ENCODE measurements at places on chromosomes 2 and 18.

- DNase-seq, result no peak
Measured at GRCh38 chr2:80068038-80068731, 236.4 kb downstream of the LRRTM1 start.

DNA sequence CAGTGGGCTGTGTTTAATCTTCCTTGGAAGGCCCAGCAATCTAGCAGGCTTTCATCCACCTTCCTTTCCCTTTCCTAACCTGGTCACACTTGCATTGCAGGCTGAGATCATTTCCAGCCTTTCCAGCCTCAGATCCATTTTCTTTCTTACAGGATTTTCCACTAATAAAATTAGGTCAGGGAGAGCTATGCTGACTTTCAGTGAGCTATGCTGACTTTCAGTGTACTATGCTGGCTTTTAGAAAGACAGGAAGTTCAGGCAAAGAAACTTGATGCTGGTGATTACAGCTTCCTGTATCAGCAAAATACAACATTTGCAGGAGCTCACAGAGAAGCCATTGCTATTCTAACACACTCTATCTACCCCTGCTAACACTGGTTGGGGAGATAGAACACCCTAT lies 735.0 kb downstream of the CCDC85A start:
- DNase-seq, result no peak

DNA sequence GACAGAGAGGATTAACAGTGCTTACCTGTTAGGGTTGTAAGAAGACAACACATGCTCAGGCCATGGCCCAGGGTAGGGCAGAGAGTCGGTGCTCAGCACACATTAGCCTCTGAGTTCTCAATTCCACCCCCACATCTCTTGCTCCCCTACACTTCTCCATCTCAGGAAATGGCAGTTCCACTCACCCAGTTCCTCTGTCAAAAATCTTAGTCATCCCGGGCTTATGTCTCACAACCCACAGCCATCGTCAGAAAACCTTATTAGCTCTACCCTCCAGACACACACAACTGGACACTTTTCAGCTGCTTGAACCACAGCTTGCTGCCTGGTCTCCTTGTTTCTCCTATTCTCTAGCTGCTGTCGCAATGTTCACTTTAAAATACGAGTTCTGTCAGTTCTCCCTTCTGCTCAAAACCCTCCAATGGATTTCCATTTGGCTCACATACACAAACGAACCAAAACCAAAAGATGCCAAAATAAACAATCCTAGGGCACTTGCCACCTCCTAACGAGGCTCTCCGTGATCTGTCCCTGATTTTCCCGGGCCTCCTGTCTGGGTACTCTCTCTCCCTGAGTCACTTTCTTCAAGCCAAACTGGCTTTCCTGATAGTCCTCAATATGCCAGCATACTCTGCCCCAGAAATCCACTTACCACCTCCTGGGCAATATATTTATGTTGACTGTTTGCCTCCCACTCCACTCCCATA lies 89.7 kb downstream of the KCTD1 start:
- DNase-seq, result peak; percentile 51

- DNase-seq, result no peak
Measured at GRCh38 chr2:222465746-222466145, 41.4 kb downstream of the SGPP2 start.

- DNase-seq, result no peak
Measured at GRCh38 chr2:98585386-98585785, 22.9 kb downstream of the COA5 start.

DNA sequence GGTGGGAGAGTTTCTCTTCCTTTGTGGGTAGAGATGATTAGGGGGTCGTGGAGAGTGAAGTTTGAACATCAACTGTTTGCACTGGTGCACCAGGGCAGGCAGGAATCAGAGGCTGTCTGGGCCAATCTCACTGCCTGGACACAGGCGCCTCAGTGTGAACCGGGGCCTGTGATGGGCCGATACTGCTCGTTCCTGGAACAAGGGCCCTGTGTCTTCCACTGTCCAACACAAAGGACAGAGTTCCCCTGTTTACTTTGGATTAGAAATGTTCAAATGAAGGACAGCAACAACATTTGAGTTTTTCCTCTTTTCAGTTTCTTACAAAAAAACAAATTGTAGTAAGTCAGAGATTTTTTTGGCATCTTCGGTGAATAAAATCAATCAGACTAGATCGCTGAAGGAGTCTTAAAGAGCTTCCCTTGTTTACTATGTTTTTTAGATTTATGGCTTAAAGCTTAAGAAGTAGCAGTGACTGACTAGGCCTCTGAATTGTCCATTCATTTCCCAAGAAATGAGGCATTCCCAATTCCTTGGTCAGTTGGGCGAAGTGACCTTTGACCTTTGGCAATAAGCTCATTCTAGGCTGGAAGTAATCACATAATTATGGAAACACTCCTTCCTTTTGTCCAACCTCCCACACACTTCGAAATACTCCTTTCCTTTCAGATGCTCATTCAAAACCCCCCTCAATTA lies 11.6 kb upstream of the TGFA start:
- no peak for DNase-seq

- DNase-seq, result peak; percentile 19
Measured at GRCh38 chr2:70947556-70948184, 12.0 kb downstream of the ATP6V1B1 start.

DNA sequence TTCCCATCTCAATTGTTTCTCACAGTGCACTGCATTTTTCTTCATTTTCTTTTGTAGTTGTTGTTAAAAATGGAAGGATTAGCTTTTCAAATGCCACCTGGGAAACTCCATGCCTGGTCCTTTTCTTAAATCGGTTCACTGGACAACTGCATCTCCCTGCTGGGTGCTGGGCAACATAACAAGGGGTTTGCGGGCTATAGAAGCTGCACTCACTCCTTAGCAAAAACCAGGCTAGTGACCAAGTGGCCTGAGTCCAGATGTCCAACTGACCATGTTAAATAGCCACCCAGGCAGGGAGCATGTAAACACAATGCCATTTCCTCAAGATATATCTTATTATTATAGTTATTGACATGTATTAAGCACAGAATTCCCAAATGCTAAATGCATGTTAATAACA lies 264.9 kb downstream of the ICOS start:
- no peak for DNase-seq
